SK-N-SH treated with all-trans-retinoic acid at 6 μM for 48 hours (cell line): ENCODE measurements at places on chromosomes 3 and 15.

- no peak for ATAC-seq
Measured at GRCh38 chr3:194572143-194572789, 61.0 kb downstream of the TMEM44 start.

GRCh38 chr3:60291115-60291514 is 960.1 kb downstream of the FHIT start:
- ATAC-seq: no peak

- ATAC-seq: no peak
Measured at GRCh38 chr3:5531741-5532290, 344.3 kb downstream of the EDEM1 start.

GRCh38 chr3:183218826-183219225 is 34.2 kb upstream of the B3GNT5 start:
- ATAC-seq: no peak

DNA sequence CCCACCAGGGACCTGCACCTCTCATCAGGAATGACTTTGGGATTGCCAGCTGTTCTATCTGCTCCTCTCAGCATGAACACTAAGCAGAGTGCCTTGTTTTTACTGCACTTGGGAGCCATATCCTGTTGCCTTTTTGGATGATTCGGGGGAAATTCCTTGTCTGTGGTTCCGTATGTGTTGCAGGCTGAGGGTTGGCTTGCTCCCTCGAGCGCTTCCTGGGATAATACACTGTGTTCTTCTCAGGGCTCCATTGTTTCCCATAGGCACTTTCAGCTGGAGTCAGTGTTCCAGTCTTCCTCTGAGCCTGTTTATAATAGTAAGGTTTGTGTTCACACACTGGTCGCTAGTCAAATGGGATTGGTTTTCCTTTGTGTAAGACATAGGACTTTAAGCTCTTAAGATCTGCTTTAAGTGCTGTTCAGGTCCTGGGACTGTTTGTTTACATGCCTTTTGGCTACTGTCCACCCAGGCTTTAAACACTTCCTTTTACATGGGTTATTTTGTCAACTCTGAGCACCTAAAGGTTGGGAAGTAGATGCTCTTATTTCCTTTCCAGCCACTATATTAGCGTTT is 23.4 kb downstream of the BOC start:
- no peak; the same call in 2 of the 3 replicates for ATAC-seq
